Stimulated activated naive CD4-positive, alpha-beta T cell treated with Interleukin-2 at 50 U/mL for 16 hours (primary cell): ENCODE measurements at places on chromosomes 2 and 18.

DNA sequence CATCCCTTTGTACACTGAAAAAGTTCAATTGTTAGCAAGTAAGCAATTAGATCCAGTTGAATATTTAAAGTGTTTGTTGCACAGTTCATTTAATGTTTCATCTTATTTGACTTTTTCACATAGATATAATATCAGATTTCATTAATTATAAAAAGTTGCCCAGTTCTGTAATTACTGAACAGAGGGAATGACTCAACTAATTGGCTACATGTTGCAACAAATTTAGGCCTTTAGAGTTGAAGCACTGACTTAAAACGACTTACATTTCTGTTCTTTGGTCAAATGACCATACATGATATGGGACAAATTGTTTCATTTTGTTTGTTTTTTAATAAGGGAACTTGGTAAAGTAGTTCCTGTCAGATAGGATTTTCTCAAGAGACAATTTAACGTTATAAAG lies 68.5 kb upstream of the FAM117B start:
- DNase-seq, result no peak

DNA sequence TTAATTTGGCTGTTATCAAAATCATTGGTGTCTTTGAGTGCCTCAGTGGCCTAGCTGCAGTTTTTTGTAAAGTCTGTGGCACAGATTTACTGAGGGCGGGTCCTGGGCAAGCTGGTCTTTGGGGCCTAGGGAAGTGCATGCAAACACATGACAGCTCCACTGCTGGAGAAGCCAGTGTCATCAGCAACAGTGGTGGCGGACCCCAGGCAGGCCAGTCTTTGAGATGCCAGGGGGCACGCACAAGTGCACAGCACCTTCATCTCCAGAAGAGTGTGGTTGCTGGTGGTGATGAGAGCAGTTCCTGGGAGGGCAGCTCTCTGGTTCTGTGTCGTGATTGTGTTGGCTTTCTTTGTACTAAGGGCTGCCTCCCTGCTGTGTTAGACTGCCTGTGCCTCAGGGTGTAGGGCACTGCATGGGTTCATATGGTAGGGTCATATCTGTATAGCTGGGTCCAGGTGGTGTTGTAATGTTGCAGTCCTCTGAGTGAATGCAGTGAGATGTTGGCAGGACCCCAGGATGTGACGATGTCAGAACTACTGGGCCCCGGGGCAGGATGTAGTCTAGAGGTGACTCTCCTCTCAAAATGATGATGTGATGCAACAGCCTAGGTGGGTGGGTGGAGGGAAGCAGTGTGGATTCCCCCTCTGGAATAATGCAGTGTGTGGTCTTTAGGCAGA lies 646.7 kb upstream of the CDH2 start:
- DNase-seq, result no peak

- no peak for DNase-seq
Measured at GRCh38 chr2:211434773-211435172, 878.4 kb downstream of the CPS1 start.

- DNase-seq, result no peak
Measured at GRCh38 chr18:3209859-3210569, 9.8 kb downstream of the MYOM1 start.

DNA sequence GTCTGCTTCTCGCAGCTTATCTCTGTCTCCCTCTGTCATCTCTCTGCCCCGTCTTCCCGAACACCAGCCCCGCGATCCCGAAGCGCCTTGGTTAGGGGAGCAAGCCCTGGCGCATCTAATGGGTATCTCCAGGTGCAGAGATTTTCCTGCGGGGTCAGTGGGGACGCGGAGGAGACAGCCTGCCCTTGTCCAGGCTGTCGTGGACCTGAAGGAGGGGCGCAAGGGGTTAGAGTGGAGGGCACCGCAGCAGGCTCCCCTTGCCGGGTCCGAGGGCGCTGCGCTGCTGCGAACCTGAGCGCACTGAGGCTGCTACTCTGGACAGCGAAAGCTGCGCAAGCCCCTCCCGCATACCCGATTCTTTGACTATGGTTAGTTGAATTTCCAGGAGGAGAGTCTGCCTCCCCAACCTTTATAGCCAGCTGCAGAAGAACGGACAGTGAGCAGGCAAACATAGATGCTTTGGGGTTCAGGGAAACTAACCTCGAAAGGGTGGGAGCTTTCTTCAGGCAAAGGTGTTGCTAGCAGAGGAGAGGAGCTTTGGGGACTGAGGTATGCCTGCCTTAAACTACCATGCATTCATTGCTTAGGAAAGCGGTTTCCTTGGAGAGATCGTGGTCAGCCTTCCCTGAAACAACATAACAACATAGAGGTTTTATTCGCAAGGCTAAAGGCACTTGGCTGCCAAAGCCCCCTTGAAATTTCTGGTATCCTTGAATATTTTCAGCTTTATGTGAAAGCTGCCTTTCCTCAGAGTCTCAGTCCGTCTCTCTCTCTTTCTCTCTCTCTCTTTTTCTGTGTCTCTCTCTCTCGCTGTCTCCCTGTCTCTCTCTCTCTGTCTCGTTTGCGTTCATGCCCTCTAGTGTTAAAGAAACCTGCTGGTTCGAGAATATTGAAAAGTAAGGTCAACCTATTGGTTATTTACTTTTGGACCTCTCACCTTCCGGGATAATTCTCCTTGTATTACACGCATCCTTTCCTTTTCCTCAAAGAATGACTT lies 1.6 kb downstream of the GALNT13 start:
- DNase-seq, result no peak

GRCh38 chr2:15334644-15335326 lies 226.3 kb downstream of the NBAS start:
- DNase-seq, result no peak

- DNase-seq, result no peak
Measured at GRCh38 chr2:182817558-182817957, 48.9 kb downstream of the FRZB start.

DNA sequence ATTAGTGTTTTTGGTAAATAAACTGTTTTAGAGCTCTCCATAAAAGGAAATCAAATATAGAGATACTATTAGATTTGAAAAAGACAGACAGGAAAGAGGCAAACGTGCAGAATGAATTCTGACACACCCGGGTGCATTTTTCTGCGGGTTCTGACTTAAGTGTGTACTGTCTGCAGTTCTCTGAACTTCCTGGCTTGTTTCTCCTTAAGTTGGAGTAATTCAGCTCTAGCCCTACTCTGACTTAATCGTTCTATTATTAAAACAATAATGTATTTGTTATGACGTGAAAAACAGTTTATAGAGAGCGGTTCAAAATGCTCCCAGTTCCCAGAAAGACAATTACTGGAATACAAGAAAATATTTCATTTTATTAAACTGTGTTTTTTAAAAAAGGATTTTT lies 305.9 kb downstream of the ARHGAP15 start:
- no peak for DNase-seq

- no peak for DNase-seq
Measured at GRCh38 chr18:840023-840408, 28.0 kb upstream of the YES1 start.

DNA sequence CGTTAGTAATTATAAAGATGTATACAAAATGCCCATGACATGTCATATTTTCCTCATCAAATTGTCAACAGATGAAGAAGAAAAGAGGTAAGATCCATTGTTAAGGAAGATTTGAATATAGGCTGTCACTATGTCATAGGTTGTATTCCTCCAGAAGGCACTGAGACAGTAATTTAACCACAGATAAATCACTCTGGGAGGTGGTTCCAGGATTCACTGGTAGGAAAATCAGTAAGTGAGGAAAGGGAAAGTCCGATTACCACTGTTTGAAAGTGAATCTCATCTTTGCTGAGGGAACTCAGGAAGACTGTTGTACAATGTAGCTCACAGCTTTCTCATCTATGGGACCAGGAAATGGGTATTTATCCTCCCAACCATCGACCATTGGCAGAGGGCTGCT lies 152.8 kb upstream of the TMEFF2 start:
- DNase-seq, result no peak

DNA sequence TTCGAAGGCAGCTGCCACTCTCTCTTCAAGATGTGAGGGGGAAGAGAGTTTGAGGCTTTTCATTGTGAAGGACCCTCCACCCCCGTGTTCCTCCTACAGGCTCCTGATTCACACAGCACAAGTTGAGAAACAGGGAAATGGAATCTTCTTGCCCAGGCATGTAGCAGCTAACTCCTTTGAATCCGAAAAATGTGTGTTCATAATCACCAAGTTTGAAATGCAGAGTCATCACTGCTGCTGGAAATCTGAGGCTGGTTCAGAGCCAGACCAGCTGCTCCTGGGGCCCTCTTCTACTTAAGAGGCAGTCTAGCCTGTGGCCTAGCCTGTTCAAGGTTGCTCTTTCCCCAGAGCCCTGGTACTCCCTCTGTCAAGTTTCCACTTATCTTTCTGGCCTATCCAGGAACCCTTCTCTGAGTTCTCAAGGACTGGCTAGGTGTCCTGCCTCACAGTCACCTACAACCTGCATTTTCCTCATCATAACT lies 166.4 kb downstream of the TMEM247 start:
- no peak for DNase-seq

- no peak for DNase-seq
Measured at GRCh38 chr2:223884399-223884798, 47.0 kb upstream of the AP1S3 start.

GRCh38 chr18:3867864-3868311 lies 417.9 kb downstream of the TGIF1 start:
- DNase-seq, result no peak

DNA sequence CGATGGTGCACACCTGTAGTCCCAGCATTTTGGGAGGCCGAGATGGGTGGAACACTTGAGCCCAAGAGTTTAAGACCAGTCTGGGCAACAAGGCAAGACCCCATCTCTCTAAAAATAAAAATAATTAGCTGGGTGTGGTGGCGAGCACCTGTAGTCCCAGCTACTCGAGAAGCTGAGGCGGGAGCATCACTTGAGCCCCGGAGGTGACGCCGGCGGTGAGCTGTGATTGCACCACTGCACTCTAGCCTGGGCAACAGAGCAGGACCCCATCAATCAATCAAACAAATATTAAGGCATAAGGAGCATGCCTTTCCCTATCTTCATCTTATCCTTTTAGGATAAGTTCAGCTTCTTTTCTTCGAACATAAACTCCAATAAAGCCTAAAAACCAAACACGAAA lies 1.1 kb downstream of the WDSUB1 start:
- DNase-seq, result no peak

GRCh38 chr18:46832849-46833248 lies 76.0 kb upstream of the ST8SIA5 start:
- DNase-seq, result no peak

GRCh38 chr18:46939337-46939963 lies 22.0 kb downstream of the KATNAL2 start:
- no peak for DNase-seq

- no peak for DNase-seq
Measured at GRCh38 chr2:164960159-164960558, 4.8 kb upstream of the SLC38A11 start.

GRCh38 chr2:55302241-55302640 lies 33.2 kb upstream of the MTIF2 start:
- DNase-seq, result no peak

GRCh38 chr2:224278531-224278930 lies 123.4 kb downstream of the FAM124B start:
- DNase-seq, result no peak

DNA sequence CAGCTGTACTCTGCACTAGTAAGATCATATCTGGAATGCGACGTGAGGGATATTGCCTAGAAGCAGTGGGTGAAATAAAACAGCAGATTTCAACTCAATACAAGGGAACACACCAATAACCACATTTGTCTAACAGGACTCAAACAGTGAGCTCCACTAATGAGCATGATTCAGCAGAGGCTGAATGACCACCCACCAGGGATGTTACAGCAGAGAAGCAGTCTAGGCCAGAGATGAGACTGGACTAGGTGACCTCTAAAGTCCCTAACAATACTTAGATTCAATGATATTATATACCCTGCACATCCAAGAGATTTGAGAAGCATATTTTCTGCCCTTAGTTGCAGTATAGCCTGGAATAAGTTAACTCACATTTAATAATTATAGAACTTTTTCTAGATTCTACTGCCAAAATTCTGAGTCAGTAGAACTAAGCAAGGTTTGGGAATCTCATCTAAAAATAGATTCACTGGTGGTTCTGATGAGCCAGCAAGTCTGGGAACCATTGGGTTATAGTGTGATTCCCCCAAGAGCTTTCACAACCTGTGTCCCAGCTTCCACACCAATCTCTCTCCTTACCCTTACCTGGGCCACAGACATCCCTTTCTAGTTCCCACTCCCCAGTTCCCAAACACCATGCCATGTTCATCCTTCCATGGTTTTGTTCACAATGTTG lies 6.3 kb downstream of the THOC1 start:
- DNase-seq, result no peak

GRCh38 chr2:187528042-187528441 lies 26.2 kb downstream of the TFPI start:
- no peak for DNase-seq

- no peak for DNase-seq
Measured at GRCh38 chr2:29295845-29296244, 180.6 kb downstream of the CLIP4 start.

- no peak for DNase-seq
Measured at GRCh38 chr2:218605432-218605831, 2.3 kb upstream of the PLCD4 start.

DNA sequence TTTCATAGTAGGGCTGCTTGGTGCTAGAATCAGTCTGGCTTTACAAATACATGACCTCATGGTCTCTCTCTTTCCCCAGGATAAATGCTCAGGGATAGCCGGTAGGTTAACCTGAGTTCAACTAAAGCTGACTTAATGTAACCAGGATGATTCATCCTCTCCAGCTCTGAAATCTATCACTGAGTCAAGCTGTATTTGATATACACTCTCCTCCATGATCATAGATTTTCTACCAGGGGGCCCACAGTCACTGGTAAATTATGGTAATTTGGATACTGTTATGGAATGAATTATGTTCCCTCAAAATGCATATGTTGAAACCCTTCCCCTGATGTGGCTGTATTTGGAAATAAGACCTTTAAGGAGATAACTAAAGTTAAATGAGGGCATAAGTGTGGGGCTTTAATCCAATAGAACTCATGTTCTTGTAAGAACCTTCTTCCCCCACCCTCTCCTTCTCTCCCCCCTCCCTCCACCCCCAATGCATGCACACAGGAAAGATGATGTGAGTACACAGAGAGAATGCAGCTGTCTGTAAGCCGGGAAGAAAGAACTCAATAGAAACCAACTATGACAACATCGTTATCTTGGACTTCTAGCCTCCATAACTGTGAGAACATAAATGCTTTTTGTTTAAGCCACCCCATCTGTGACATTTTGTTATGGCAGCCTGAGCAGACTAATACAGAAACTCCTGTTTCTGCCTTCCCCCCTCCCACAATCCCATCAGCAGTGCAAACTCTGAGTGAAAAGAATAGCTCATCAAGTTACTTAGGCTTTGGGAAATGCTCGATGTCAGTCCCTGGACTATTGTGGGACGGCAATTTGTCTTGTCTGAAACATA lies 134.9 kb upstream of the KYNU start:
- DNase-seq, result no peak

GRCh38 chr2:98869272-98869641 lies 66.8 kb downstream of the CRACDL start:
- DNase-seq, result no peak

DNA sequence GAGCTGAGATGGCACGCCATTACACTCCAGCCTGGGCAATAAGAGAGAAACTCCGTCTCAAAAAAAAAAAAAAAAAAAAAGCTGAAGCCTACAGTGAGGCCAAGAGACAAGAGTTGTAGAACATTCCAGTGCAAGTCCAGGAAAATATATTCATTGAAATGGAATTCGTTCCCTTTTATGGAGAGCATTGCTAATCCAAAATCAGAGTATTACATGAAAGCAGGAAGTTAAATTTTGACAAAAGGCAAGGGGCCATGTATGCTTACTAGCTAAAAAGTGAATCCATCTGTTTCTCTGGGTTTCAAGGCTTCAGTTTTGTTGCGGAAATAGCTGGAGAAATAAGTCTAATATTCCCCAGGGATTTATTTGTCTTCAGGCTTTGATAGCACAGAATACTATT lies 471.7 kb downstream of the THSD7B start:
- DNase-seq, result no peak

GRCh38 chr2:198662905-198663304 lies 794.8 kb downstream of the SATB2 start:
- no peak for DNase-seq
